ENCODE measurements at places on chromosomes 2 and 18.

- DNase-seq = no peak
Measured at GRCh38 chr2:53347269-53347668, 420.3 kb upstream of the CHAC2 start.

DNA sequence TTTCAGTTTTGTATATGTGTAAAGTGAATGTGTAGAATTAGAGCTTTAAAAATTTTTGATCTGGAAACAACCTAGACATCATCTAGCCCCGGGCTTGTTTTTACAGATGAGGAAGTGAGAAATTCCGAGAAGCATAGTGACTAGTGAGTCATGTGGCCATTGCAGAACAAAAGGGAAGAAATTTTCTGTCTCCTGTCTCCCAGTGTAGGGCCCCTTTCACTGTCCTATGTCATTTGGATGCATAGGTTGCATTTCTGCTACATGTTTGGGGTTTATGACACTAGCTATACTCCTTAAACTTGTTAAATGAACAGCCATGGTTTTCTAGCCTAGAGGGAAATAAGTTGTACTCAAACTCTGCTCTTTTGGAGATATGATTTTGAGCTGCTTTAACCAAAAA is 84.6 kb downstream of the PLCL1 start:
- DNase-seq = peak; percentile 26

- no peak for DNase-seq
Measured at GRCh38 chr2:136482966-136483365, 282.4 kb upstream of the THSD7B start.

DNA sequence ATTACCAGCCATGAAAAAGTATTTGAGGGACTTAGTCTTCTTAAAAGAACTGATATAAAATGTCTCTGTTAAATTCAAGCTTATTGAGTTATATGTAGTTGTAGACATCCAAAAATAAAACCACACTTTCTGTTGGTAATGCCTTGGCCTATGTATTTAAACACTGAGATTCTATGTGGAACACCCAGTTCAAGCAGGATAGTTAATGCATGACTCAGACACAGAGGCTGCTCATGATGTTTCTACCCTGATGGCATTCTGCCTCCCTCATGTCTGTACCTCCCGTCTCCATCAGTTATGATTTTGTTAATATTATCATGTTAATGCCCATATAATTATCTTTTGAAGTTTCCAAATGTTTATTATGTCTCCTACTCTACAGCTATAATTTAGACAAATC is 164.5 kb downstream of the XIRP2 start:
- DNase-seq = no peak

DNA sequence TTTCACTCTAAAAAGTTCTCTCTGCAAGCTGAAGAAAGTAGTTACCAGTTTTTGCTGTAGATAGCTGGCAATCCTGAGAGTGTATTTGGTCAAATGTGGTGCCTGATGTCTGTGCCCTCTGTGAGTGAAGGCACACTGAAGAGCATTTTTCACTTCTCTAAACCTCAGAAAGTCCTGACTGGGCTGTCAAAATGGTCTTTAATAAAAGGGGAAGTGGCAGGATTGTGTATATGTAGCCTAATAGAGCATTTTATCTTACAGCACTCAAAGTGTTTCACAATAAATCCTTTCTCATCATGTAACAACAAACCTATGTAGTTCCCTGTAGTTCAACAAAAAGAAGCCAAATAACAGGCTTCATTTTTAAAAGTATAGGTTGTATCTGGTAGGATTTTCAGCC is 1552.3 kb upstream of the SLC39A10 start:
- DNase-seq = no peak

DNA sequence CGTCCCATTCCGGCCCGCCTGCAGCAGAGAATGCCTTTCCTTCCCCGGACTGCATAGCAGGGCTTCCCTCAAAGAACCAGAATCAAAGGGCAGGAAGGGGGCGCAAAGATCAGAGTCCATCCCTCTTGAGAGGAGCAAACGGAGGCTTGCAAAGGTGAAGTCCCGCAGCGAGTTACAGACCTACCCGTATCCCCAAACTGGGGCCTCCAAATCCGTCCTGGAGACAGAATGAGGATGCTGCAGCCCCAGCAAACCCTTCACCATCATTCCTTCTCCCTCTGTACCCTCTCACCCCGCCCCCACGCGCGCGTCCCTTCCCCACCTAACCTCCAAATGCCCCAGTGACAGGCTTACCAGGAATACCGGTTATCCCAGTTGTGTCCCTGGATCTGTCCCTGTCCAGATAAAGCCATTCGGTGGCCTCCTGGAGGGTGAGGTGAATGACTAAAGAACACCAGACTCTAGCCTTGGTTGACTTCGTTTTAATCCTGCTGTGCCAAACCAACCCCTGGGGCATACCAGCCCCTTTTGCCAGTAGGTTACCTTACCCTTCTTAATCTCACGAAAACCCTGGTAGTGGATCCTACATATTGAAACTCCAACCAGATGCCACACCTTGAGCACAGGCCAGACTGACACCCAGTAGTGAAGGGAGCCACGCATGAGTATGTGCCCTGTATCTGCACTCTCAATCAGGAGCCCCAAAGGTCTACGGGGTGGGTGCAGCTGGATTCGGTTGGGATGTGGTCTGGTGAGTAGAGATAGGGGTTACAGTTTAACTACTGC is 961 bp upstream of the SLC40A1 start:
- DNase-seq = peak; percentile 21

DNA sequence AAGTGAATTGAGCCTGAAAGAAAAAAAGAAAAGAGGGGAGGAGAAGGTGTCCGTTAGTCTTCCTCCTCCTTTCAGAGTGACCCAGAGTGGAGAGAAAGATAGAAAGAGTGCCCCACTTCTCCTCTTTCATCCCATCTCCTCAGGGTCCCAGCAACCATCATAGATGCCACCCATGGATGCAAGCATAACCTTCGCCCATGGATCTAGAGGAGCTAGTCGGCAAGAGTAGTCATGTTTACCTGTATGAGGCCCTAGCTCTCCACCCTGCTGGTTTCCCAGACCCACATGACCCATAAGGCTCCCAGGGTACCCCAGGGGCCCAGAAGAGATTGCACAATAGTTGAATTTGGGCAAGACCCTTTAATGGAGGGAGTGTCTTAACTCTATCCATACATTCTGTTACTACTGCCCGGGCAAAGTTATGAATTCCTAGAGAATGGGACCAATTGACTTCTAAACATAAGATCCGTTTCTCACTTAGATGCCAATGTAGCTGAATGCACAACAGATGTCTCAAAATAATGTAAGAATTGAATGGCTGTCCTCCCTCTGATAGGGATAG is 56.1 kb upstream of the CDCA7 start:
- no peak for DNase-seq

DNA sequence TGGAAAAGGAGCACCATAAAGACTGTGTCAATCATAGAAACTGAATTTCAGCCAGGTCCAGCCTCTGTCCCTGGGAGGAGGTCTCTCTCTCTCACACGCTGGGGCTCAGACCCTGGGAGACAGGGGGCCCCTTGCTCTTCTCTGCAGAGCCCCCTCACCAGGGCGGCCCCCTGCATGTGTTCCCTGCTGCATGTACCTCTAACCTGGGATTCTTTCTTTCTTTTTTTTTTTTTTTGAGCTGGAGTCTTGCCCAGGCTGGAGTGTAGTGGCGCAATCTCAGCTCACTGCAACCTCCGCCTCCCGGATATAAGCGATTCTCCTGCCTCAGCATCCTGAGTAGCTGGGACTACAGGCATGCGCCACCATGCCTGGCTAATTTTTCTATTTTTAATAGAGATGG is 46.5 kb downstream of the TPO start:
- no peak for DNase-seq

DNA sequence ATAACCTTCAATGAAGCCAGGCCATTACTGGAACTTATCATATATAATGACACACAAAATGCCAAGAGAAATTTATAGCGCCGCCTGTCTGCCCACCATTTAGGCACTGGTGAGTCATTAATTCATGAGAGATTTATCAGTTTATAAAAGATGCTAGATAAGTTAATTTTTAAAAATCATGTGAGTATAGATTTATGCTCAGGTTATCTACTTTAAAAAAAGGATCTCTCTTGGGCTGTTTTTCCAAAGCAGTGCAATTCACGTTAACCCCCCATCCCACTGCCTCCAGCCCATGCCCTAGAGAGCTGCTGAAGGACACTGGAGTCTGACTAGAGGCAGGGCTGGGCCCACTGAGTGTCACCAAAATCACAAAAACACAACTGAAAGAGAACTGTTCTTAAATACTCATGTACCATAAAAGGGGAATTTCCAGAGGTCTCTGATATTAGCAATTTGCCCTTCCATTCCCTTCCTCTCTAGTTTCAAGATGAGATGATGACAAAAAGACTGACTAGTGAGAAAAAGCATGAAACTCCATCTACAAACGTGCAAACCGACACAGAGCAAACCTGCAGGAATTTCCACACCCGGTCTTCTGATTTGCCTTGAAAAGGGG is 160.8 kb downstream of the BCL2 start:
- DNase-seq = peak; percentile 46

All from stimulated activated naive CD8-positive, alpha-beta T cell treated with anti-CD3 and anti-CD28 coated beads, Interleukin-15, amount 100 ng/mL, for 72 hours (primary cell).